Activated gamma-delta T cell treated with anti-CD3 and anti-CD28 coated beads, Interleukin-2, amount 50 U/mL, for 16 hours (primary cell): ENCODE measurements at places on chromosomes 3 and 15.

- no peak for DNase-seq
Measured at GRCh38 chr3:67517781-67518180, 136.6 kb downstream of the SUCLG2 start.

DNA sequence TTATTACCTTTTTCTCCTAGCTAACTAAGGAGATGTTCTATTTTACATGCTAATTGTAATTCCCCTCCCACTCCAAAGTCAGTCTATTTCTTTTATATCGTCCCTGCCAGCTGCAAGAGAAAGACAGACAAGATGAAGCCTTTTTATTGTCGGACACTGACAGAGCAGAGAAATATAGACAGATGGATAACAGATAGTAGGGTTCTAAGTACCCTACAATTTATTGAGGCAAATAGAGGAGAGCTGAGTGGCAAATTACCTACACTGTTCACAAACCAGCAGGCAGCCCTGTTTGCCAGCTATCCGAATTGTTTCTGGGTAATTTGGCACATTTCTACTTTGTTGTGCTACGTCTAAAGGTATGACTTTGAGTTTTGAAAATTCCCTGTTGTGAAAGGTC, 392.3 kb upstream of the ZNF717 start:
- no peak for DNase-seq

DNA sequence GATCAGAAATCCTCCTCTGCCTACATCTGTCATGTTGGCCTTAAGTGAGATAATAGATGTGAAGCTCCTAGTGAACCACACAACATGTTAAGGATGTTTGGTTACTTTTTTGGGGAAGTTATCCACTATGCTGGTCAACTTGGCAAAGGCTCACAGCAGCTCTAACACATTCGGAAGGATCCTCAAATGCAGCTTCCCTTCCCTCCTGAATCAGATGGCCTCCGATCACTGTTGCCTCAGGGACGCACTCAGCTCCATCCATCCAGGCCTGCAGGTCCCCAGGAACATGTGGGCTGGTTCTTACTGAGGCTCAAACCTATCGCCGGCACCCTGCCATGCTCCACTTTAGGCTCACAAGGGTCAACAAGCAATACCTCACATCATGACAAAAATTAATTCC, 67.9 kb downstream of the CORO2B start:
- DNase-seq, result no peak

GRCh38 chr15:63048115-63048775, 5.7 kb downstream of the TPM1 start:
- peak; percentile 79 for DNase-seq

DNA sequence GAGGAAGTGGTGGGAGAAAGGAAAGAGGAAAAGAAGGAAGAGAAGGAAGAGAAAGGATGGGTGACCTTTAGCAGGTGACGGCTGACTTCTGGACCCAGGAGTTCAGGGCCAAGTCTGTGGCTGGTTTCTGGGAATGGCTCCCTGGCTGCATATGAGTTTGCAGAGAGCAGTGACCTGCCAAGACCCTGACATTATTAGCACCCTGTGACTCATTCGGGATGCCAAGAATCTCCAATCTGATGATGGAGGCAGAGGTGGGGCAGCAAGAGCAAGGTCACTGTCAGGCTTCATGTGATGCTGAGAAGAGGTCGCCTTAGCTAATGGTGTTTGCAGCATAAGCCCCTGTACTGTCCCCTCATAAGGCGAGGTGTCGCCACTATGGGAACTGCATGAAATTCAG, 42.6 kb downstream of the MYZAP start:
- no peak for DNase-seq

DNA sequence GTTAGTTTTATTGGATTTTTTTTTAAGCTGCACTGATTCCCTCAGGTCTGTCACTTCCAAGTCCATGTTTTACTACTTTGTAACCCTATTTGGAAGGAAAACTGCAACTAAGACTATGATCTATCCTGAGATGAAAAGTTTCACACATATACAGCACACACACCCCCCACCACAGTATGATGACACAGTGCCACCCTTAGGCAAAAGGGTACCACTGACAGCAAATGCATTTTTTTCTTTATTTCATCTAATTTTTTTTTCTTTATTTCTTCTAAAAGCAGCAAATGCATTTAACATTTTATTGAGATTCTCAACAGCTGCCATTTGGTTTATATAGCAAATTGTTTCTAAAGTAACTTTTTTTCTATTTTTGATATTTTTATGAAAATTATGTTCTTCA, 21.2 kb downstream of the NGRN start:
- DNase-seq, result no peak

- no peak for DNase-seq
Measured at GRCh38 chr3:61632568-61633175, 71.3 kb downstream of the PTPRG start.

- DNase-seq, result no peak
Measured at GRCh38 chr3:77825001-77825827, 785.3 kb downstream of the ROBO2 start.

GRCh38 chr15:99443056-99443756, 122.6 kb upstream of the MEF2A start:
- DNase-seq, result no peak

GRCh38 chr3:151226088-151226563, 23.1 kb upstream of the GPR171 start:
- no peak for DNase-seq

GRCh38 chr3:23157331-23157730, 45.8 kb upstream of the UBE2E2 start:
- DNase-seq, result no peak

- DNase-seq, result no peak
Measured at GRCh38 chr15:85168642-85169173, 187.1 kb downstream of the PDE8A start.

- no peak for DNase-seq
Measured at GRCh38 chr3:100695696-100696095, 13.6 kb upstream of the TFG start.

DNA sequence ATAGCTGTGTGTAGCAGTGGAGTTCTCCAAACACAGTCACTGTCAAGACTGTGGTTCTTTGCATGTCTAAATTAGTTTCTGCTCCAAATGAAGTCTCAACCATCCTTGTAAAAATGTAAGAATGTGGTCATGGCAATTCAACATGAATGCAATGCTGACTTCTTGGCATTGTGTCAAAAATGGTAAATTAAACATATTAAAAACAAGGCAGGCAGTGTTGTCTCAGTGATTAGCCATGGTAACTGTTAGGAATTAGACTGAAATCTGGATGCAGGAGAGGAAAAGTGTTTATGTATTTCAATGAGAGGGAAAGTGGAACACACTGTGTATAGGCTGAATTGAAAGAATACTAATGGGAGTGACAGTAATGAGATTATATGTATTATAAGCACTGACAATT, 597.2 kb downstream of the EDEM1 start:
- DNase-seq, result no peak

GRCh38 chr15:85792102-85792731, 2.5 kb downstream of the KLHL25 start:
- no peak for DNase-seq

DNA sequence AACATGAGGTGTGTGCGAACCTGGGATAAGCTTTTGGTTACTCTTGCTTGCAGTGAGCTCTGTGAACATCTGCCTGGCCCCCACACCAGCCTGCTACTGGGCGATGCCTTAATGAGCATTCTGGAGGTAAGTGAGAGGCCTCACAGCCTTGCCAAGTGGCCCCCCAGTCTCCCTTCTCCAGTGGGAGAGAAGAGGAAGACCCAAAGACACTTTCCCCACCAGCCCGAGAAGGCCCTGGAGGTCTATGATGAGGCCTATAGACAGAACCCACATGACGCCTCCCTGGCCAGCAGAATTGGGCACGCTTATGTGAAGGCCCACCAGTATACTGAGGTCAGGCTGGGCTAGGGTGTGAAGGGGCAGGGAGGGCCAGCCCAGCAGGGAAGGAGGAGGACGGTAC, 22.5 kb downstream of the TTC21A start:
- no peak for DNase-seq

- no peak for DNase-seq
Measured at GRCh38 chr3:184005941-184006507, 11.7 kb downstream of the ABCC5 start.

DNA sequence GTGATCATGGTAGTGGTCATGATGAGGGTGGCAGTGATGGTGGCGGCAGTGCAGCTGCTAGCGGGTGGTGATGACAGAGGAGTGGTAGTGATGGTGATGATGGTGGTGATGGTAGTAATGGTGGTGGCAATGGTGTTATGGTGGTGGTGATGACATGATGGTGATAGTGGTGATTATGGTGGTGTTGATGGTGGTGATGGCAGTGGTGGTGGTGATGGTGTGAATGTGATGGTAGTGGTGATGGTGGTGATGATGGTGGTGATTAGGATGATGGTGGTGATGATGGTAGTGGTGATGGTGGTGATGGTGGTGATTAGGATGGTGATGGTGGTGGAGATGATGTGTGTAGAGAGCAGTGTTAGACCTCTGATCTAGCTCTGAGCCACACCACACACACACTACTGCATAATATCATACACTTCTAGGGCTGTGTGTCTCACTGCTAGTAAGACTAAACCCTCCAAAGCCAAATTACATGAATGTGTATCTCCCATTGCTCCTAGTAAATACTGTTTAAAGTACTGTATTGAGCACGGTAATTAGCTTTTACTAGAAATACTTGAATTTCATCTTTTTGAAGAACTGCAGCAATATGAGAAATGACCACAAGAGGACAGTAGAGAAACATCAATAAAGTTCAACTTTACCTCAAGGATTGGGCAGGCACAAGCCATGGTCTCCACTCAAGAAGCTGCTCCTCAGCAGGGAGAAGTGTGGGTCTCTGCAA, 28.8 kb downstream of the TMED3 start:
- no peak for DNase-seq

DNA sequence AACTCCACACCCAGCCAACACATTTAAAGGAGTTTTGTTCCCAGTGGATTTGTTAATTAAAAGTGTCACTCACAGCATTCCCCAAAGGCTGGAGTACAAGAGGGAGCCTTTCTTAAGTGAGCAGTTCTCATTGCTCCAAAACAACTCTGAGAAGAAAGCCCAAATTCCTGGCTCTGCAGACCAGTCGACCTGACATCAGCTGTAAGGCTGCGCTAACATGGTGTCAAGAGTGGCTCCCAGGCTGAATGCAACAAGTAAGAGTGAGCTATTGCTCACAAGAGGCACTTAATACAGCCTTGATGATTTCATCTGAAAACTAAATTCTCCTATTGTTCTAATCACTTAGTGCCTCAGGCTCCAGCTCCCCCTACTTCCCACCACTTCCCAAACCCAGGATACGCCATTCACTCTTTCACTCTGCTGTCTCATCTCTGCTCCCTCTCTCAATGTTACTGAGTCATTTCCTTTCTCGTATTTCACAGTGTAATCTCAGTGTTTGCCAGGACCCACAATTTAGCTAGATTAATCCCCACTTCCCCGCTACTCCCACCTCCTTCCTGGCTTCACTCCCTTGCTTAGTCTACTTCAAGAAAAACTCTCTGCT, 81.8 kb downstream of the WWTR1 start:
- no peak for DNase-seq

- no peak for DNase-seq
Measured at GRCh38 chr15:96330450-96331143, at the start of gene NR2F2. Gene NR2F2 (plus strand): TSS chr15:96330700. CDS start chr15:96332106, 1,406 bp downstream.

GRCh38 chr3:150779402-150779858, 16.5 kb upstream of the SIAH2 start:
- no peak for DNase-seq

GRCh38 chr3:106530367-106530766, 661.6 kb upstream of the CBLB start:
- DNase-seq, result no peak
